ENCODE measurements at places on chromosomes 3 and 15.

DNA sequence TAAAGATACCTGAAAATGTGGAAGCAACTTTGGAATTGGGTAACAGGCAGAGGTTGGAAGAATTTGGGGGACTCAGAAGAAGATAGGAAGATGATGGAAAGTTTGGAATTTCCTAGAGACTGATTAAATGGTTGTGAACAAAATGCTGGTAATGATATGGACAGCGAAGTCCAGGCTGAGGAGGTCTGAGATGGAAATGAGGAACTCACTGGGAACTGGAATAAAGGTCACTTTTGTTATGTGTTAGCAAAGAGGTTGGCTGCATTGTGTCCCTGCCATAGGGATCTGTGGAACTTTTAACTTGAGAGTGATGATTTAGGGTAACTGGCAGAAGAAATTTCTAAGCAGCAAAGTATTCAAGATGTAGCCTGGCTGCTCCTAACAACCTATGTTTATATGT, 13.0 kb downstream of the MITF start:
- DNase-seq = no peak

- no peak for DNase-seq
Observed at GRCh38 chr3:115164374-115165221, 17.5 kb upstream of the ZBTB20 start.

- DNase-seq = no peak
Observed at GRCh38 chr3:122931636-122932035, 95.9 kb downstream of the SEMA5B start.

DNA sequence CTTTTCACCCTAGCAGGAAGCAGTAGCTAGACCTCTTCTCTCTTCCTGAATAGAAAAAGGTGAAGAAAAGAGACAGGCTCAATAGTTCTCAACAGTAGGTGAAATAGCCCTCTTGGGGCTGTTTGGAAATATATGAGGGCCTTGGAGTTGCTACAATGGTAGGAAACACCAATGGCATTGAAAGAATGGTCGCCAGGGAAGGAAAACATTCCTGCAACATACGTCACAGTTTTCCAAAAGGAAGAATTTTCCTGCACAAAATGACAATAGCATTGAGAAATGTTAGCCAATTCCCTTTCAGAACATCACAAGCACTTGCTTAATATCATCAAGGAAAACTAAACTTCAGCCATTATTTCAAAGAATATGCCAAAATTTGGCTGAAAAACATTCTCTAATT, 484.5 kb downstream of the IGSF11 start:
- no peak for DNase-seq

- no peak for DNase-seq
Observed at GRCh38 chr15:98530570-98530969, 117.8 kb upstream of the IGF1R start.

- no peak for DNase-seq
Observed at GRCh38 chr3:194267744-194268653, 83.1 kb downstream of the CPN2 start.

- peak; percentile 57 for DNase-seq
Observed at GRCh38 chr15:62344806-62345539, 179.9 kb upstream of the C2CD4B start.

- DNase-seq = no peak
Observed at GRCh38 chr15:95684126-95684525, 646.4 kb upstream of the NR2F2 start.

GRCh38 chr15:64519897-64520296, 59.5 kb downstream of the ZNF609 start:
- DNase-seq = no peak

GRCh38 chr15:67062369-67062985, 2.9 kb upstream of the SMAD3 start:
- no peak for DNase-seq

DNA sequence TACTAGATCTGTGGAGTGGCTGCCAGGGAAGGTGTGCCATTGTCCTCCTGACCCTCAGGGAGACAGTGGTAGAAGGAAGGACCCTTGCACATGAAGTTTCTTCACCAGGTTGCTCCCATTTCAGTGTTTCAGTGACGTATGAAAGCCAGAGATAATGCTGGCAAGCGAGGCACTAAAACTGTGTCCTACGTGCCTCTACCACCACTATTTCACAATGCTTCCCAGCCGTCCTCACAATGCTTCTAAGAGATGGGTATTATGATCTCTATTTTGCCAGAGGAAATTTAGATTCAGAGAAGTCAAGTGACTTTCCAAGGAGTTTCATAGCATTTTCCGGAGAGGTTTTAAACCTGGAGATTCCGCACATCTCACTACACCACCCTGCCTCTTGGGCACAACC, 28.0 kb upstream of the RNF7 start:
- no peak for DNase-seq
